ENCODE measurements at places on chromosomes 3 and 15.
A peak's percentile ranks its signal among the peaks of the same experiment; 100 is the strongest.

- DNase-seq: no peak
These were observed 415.3 kb upstream of the ALCAM start for GRCh38 chr3:104951426-104951825.

DNA sequence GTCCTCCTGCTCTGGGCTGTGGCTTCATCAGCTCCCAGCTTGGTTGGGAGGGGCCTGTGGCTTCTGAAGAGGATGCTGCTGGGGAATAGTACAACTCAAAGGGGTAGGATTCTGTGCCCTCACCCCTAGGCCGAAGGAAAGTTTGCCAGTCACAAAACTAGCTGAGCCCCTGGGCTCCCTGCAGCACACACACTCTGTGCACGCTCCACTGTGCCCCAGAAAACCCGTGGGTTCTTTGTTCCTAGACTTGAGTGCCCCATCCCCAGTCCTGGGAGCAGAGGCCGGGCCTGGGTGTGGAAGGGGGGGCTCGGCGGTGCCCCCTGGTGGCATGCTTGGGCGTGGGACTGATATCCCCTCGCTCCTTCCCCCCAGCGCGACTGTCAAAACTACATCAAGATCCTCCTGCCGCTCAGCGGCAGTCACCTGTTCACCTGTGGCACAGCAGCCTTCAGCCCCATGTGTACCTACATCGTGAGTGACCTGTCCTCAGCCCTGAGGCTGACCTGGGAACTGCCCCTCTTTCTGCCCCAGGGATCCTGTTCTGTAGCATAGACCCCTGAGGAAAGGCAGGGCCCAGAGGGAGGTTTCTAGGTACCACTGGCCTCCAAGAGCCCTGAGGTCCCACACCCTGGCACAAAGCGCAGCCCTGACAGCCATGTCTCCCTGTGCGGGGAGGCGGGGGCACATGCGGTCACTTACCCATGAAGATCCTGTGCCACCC, 14.2 kb downstream of the CIB1 start:
- no peak for DNase-seq

GRCh38 chr15:83110381-83110780, 2.9 kb downstream of the TM6SF1 start:
- no peak for DNase-seq

DNA sequence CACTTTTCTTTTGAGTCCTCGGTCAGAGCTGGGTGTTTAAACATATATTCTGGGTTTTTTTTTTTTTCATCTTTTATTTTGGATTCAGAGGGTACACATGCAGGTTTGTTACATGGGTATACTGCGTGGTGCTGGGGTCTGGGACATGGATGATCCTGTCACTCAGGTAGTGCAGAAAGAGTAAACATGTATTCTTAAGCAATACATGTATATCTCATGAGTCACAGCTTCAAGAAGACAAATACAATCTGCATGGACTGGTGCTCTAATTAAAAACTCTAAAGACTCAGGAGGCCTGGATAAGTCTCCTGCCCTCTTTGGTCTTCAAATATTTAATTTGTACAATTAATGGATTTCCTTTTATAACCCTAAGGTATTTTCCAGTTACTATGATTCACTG, 50.6 kb upstream of the PHLDB2 start:
- no peak for DNase-seq

DNA sequence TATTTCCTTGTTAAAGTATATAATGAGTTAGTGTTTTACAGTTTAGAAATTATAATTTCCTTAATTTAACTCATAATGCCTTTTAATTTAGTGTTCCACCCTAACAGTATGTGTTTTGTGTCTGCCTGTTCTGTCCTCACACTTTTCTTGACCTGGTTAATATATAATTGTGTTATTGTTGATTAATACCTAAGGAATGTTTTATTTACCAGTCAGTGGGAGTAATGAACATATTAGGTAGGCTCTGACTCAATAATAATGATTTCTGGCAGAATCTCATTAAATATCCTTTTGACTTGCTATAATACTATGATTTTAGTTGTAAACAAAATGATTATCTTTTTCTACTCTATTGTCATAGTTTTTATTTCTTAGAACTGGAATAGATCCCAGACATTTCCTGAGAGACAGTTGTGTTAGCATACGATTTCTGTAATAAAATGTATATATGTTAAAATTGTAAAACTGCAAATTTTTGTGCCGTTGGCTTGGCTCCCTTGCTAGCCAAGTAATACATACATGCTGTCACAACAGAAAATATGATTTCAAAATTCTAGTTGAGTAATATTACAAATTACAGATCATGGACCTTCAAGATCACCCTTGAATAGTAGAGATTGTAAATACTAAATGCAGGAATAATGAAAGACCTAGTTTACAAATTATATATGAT, 51.9 kb downstream of the RASA2 start:
- no peak for DNase-seq

DNA sequence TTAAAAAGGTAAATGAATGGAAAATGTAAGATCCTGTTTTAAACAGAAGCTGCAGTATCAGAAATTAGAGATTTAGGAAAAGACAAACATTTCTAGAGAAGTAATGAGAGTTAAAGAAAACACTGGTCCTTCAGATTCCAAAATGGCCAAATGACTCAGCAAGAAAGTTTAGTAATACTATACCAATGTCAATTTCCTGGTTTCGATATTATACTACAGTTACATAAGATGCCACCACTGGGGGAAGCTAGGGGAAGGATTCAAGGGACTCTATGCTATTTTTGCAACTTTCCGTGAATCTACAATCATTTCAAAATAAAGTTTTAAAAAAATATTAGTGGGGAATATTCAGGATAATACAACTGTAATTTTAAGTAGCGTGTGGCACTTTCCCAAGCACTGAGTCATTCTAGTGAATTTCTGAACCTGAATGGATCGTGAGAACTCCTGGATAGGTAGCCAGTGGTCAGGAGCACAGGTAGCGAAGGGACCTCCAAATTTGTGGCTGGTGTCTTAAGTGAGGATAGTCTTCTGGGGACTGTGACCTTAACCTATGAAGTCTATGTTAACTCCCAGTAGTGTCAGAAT, 37.6 kb downstream of the TMCC1 start:
- DNase-seq: no peak

DNA sequence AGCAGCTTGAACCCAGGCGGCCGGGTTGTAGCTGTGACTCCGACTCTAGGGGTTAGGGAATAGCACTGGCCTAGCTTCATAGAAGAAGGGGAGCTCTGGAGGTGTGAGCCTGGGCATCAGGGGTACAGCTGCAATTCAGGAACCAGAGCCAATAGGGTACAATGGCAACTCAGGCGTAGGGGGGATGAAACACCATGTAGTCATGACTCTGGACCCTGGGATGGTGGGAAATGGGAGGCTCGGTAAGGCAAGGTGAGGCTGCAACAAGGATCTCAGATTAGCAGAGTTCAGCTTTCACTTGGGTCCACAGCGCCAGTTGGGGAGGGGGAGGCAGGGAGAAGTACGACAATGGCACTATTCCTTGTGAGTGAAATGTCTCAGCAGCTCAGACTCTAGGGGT, 210.2 kb upstream of the LYSMD4 start:
- no peak for DNase-seq

DNA sequence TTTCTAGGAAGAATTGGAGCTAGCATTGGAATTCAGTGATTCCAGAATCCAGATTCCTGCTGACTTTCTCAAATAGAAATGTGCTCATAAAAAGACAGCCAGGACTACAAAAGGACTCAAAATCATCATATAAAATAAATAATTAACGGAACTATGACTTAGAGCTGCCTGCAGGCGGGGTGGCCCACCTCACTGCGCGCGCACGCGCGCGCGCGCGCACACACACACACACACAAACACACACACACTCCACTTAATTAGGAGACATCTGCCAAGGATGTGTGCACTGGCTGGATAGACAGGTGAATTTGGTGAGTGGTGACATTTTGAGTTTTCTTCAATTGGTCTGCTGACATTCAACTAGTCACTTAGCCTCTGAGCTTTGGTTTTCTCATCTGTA, 6.9 kb upstream of the MEX3B start:
- DNase-seq: no peak

DNA sequence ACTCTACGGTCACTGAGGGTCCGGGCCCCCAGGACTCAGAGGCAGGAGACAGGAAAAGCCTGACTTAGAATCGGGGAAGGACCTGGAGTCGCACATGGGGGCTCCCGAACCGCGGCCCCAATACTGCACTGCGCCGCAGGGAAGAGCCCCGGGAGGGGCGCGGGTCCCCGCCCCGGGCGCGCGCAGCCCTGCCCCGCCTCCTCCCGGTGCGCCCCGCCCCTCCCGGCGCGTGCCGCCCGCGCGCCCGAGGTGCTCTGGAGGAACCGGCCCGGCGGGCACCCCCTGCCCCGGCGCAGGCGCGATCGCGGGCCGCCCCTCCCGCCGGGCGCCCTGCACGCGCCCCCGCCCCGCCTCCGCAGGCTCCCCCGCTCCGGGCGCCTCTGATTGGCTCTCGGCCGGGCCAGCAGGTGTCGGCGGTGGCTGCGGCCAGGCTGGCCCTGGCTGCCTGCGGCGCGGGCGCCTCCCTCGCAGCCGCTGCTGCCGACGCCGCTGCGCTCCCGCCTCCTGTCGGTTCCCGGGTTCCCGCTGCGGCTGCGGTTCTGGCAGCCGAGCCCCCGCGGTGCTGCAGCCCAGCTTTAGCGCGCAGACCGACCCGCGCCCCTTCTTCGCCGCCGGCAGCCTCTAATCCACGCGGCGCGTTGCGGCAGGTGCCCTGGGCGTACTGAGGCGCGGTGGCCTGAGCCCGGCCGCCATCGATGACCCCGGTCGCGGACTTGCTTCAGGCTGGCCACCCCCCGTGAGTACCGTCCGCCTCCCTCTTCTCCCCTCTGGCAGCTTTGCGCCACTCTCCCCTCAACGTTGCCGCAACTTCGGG, at the start of gene MYRIP:
Gene MYRIP (plus strand): TSS at position 429 of the 814 bp plus-strand sequence. CDS start 91,208 bp downstream, outside the sequence.
- DNase-seq: peak; percentile 85

GRCh38 chr3:188507244-188507720, 353.3 kb downstream of the LPP start:
- no peak for DNase-seq

DNA sequence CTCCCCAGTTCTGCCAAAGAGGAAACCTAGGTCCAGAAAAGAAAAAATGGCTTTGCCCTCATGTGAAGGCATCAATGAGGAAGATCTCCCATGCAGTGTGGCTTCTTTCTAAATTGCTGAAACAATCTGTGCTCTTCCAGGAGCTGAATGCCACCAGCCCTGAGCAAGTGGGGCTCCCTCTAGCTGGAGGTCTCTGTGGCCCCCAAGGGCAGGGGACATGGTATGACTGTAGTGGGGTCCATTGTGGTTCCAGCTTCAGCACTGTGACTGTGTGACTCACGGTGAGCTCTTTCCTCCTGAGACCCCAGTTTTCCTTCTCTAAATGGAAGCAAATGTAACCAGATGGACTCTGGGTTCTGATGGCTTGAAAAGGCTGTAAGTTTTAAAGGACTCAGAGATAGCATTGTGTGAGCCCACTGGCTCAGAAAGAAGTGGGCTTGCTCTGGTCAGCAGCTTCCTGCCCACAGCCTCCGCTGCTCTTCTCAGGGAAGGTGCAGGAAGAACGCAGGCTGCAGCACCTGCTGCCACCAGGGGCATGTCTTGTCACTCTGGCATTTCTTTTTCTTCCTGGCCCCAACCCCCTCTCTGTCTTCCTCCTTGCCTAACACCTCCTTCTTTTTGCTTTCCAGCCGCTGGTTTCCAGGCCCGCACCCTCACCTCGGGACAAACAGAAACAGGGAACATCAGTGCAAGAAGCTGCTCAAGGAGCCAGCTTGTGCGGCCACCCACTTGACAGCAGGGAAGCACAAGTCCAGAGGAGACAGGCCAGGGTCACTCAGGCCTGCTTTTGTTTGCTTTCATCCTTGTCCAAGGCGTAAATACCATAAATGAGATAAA, 5.8 kb upstream of the CXCR6 start:
- DNase-seq: no peak

DNA sequence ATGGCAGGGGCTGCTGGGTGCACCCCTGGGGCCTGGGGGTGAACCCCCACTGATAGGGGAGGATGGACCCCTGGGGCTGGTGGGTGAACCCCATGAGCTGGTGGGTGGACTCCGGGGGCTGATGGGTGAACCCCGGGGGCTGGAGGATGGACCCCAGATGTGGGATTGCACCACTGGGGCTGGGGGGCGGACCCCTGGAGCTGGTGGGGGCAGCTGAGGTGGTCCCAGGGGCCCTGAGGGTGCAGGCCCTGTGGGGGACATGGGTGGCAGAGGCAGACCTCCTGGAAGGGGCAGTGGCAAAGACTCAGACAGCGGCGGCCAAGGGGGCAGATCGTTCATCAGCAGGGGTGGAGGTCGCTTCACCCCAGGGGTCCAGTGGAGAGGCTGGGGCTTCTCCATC, 17.4 kb upstream of the TXNRD3 start:
- DNase-seq: no peak

- DNase-seq: no peak
These were observed 96.8 kb downstream of the WDR76 start for GRCh38 chr15:43923553-43923952.

- DNase-seq: no peak
These were observed 77.0 kb upstream of the SPATA12 start for GRCh38 chr3:56983427-56983826.

- peak; percentile 57 for DNase-seq
These were observed 26.4 kb upstream of the PDE8A start for GRCh38 chr15:84955089-84955848.

DNA sequence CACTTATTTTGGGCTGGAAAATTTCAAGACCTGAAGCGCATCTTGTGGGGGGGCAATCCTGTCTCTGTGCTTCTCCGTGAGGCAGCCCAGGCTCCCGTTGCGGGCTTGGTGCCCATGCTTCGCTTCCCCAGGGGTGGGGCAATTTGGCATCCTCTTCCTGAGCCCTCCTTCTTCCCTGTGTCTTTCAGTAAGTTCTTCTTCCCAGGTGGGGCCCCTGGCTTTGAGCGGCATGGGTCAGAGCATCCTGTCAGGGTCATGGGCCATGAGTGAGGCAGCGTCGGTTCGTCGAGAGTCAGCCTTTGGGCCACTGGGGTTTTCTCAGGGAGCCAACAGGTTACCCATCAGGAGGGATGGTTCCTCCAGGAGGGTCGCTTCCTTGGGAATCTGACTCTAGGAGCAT, 200.7 kb downstream of the UBE3A start:
- DNase-seq: no peak

GRCh38 chr3:102346897-102347296, 87.9 kb upstream of the ZPLD1 start:
- DNase-seq: no peak

DNA sequence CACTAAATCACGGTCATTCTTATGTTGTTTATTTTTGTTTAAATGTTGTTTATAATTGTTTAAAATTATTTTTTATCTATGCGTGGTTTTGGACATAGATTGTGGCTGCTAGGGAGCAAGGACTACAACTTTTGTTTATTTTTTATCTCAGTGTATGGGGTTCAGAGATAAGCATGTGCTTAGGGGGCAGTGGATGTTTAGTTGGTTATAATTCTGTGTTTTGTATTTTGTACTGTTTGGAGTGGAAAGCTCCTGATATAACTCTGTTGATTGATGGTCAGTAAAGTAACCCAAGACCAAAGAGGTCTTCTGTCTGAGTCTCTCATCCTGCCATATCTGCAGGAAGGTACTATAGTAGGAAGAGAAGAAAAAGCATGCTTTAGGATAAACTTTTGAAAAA, 36.5 kb upstream of the NPHP3 start:
- no peak for DNase-seq

DNA sequence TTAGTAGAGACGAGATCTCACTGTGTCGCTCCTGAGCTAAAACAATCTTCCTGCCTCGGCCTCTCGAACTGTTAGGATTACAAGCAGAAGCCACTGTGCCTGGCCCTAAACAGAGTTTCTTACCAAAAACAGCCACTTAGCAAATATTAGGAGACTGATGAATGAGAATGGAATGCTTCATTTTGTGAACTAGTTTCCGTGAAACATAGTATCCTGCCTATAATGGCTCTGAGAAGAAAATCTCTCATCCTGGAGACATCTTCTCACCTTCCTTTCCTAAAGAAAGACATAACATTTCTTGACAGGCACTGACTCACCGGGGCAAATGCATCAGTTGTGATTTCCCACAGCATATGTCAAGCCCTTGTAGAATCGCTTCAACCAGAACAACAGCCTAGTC, 44.9 kb downstream of the GJD2 start:
- DNase-seq: no peak
